Fibroblast of villous mesenchyme (primary cell): ENCODE measurements at places on chromosomes 16 and 17.

- peak; percentile 92 for DNase-seq
Observed at GRCh38 chr17:48051706-48052486, 3.7 kb downstream of the NFE2L1 start.

DNA sequence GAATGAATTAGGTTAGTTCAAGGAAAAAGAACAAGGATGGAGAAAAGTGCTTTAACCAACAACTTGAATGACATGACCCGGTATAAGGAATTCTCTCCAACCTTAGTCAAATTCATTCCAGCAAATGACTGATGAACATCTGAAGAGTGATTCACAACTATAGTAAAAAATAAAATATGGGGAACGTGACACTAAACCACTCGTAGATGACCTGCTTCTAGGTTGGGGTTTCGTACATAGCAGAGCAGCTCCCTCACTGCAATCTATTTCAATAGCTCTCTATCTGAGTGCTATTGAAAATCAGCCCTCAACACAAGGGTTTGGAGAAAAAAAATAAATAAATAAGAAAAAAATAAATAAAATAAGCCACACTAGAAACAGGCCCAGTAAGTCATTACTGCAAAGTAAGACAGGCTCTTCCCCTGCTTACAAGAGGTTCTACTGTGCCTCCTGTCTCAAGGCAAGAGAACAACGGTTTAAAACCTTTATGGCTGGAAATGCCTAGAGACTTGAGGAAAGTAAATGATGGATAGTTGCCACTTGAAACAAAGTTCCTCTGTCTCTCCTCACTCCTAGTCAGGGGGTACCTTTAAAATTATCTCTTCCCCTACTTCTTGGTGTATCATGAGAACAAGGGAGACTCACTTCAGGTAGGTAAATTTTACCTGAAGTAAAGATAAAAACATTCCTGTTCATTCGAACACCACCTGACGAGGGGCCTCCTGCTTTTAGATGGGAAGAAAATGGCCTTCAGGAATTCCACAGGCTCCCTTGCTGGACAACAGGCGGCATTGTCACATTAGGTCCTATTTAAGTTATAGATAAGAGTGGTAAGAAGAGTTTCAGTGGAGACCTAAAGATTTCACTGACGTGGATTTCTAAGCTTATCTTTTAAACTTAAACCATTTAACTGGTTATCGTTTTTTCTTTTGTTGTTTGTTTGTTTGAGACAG lies 20.5 kb downstream of the COG7 start:
- DNase-seq, result no peak

DNA sequence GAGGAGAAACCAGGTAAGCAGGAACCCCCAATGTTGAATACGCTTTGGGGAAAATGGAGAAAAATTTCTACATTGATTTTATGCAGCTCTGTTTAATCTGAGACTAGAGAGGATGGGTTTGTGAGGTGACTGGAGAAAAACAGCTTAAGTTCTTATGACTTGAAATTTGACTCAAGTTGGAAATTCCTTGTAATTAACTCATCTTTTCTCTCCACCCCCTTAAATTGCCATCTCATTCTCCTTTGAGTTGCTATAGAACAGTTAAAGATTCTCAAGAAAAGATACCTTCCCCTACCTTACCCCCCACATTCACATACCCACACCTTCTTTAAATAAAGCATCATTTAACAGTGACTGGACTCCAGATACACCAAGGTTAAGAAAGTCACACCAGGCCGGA lies 24.2 kb downstream of the ZNRF1 start:
- no peak for DNase-seq

- DNase-seq, result no peak
Observed at GRCh38 chr17:2008332-2009126, 16.6 kb downstream of the RTN4RL1 start.
